Kidney capillary endothelial cell (primary cell): ENCODE measurements at places on chromosomes 6 and 20.

DNA sequence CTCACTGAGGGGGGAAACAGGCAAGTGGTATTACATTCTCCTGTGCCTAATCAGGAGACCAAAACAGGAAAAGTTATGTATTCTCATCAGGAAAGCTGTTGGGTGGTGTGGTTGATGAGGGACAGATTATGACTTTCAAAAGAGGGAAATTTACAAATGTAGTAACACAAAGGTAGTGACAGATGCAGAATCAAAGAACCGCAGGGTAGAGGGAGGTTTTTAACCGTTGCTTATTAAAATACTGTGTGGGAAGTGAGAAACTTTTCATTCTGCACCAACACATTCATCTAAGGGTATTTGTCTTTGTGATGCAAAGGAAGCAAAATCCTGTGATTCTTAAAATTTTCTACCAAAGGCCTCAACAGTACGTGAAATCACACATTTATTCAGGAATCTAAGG is 288.2 kb upstream of the MAN1A1 start:
- no peak for DNase-seq

GRCh38 chr6:36852481-36853147 is 13.4 kb upstream of the CPNE5 start:
- DNase-seq, result peak; percentile 84

GRCh38 chr6:11606332-11606731 is 68.8 kb downstream of the TMEM170B start:
- DNase-seq, result no peak

GRCh38 chr6:155530219-155530834 is 74.7 kb upstream of the NOX3 start:
- DNase-seq, result peak; percentile 52

GRCh38 chr6:1504465-1504864 is 105.2 kb upstream of the FOXC1 start:
- DNase-seq, result no peak

GRCh38 chr6:38909015-38909730 is 139.4 kb upstream of the GLP1R start:
- no peak for DNase-seq

- DNase-seq, result no peak
These were observed 24.6 kb downstream of the TBX18 start for GRCh38 chr6:84739866-84740208.

DNA sequence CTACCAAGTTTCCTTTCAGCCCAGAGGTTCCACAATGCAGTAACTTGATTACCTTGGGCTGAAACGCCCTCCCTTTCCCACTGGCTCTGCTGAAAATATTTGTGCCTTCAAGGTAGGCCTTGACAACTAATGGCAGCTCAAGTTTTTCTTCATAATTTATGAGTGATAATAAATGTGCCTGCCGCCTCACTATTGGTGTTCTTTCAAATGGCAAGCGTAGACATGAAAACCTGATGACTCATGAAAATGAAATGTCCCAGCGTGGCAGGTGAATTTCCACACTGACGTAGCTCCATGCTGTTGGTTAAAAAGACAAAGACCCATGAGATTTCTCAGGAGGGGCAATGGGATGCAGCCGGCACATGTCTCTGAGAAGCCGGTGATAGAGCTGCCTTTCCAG is 107.2 kb upstream of the GGTLC1 start:
- no peak for DNase-seq

DNA sequence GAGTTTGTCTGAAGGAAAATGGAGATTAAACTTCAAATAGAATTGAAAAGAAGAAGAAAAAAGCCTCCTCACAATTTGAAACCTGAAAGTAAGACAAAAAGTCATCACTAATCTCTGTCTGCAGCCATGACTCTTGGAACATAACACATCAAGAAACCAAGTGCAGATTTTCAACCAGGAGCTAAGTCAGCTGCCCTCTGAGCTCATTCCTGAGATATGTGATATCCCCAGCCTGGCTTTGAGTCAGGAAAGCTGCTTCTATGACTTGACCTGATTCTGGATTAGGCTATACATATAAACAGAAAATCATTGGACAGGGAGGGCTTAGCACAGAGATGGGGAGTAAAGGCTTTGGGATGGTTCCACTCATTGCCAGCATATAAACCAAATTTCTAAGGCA is 891.4 kb downstream of the TFAP2A start:
- peak; percentile 18 for DNase-seq

DNA sequence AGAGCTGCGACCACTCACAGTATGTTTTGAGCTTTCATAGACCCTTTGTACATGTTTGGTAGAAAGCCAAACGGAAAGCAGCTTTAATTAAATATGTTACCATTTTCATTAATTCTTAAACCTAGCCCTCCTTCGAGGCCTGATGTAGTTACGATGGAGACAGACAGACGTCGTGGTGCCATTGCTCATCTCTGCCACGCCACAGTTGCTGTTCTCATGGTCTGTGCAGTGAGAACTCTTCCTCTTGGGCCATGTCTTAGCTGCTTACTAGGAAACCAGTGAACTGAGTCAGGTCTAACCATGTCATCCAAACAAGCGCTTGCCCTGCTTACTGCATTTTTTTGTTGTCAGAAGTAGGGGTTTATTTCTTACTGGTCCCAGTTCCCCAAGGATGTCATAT is 62.8 kb downstream of the SNX9 start:
- DNase-seq, result no peak

DNA sequence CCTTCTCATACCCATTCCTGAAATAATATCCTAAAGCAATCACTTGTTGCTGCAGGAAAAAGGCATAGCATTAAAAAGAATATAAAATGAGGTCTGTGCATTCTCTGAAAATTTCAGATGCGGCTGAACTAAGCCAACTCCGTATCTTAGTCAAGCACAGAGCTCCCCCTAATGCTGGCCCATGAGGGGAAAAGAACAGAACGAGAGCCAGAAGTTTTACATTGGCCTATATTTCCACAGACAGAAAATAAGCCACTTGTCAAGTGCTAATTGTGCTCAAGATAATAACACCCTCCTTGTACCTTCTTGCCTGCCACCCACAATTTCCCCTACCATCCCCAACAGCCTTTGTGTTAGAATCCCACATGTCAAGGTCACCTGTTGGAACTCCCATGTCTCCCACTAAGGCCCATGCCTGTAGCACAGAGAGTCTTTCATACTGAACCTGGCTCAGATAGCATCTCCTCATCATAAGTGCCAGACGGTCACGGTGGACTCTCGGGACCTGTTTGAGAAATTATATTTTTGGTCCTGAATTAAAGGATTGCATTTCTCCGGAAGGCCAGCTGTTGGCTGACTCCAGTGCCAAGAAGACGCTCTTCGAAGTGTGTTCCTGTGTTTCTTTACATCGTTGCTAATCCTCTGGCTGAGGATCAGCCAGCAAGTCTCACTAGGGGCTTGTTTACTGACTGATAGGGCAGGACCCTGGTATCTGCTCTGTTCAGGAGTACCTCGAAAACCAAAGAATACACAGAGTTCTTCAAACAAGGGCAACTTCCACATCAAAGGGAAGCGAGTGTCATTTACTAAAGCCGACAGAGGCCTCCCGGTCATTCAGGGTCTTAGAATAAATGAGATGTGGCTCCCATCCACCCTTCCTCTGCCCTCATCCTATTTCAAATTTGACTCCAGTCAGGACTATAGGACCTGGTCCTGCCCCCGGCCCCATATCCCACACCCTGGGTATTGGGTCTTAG is 183.4 kb upstream of the FBXL4 start:
- DNase-seq, result no peak

GRCh38 chr6:134863763-134864510 is 86.0 kb downstream of the ALDH8A1 start:
- no peak for DNase-seq

- no peak for DNase-seq
These were observed 63.9 kb downstream of the ZMYND8 start for GRCh38 chr20:47292581-47292980.

GRCh38 chr20:41615676-41616075 is 2.5 kb downstream of the CHD6 start:
- DNase-seq, result no peak

DNA sequence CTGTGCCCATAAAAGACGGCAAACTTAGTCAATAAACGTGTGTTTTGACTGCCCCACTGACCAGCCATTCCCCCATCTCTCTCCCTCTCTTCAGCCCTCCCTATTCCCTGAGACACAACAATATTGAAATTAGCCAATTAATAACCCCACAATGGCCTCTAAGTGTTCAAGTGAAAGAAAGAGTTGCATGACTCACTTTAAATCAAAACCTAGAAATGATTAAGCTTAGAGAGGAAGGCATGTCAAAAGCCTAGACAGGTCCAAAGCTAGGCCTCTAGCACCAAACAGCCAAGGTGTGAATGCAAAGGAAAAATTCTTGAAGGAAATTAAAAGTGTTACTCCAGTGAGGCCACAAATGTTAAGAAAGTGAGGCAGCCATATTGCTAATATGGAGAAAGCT is 261.6 kb upstream of the TBX18 start:
- DNase-seq, result no peak

DNA sequence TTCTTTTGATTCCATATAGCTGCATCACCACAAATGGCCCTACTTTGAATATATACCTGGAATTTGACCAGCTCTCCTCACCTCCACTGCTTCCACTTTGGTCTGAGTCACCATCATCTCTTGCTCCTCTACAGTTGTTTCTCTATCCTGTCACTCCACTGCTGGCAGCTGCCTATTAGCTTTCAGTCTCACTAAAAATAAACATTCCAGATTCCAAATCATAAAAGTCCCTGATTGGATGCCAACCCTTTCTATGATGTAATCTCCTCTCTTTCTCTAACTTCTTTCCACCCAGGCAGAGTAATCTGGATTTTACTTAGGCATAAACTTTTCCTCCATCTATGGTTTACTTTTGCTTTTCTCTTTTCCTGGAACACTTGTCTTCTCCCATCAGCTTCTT is 49.1 kb downstream of the RFPL4B start:
- DNase-seq, result no peak

DNA sequence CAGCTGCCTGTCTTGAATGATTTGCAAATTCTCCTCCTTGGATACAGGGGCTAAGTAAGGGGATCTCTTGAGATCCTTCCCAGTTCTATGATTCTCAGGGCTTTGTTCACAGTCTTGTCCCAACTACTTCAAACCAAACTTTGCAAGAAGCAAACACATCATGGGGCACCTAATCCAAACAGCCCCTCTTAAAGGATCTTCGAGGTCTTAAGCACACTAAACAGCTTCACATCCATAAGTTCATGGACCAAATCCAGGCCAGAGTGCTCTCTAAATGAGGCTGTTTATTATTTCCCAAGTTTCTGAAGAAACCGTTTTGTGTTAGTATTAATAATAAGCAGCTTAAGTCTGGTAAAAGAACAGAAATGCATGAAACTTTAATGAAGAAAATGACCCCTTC is 75.2 kb downstream of the KIF6 start:
- no peak for DNase-seq

- DNase-seq, result no peak
These were observed 32.7 kb downstream of the KATNA1 start for GRCh38 chr6:149615805-149616204.

DNA sequence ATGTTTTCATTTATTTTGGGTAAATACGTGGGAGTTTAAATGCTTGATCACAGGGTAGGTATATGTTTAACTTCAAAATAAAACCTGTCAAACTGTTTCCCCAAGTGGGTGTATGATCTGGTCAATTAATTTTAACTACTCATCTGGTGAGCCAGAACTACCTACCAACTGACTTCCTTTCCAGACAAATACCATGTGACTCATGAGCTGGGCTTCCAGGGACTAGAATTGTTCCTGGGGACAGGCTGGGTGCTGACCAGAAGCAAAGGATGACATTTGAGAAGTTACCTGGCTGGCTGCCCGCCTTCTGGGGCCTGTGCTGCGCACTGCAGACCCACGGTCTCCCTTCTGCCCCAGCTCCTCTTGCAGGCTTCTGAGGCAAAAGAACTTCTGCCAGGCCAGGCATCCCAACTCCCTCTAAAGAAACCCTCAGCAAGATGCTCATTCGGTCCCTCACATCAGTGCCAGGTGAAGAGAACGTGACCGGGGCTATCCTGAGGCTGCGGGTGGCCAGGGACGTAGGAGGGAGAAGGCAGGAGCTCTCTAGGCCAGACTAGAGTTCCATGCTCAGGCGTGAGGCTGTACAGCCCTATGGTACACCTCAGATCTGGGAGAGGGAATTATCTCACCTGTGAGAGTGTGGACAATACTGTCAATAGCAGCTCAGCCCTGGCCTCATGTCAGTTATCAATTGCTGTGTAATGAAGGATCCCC is 103.6 kb downstream of the JPH2 start:
- no peak for DNase-seq

DNA sequence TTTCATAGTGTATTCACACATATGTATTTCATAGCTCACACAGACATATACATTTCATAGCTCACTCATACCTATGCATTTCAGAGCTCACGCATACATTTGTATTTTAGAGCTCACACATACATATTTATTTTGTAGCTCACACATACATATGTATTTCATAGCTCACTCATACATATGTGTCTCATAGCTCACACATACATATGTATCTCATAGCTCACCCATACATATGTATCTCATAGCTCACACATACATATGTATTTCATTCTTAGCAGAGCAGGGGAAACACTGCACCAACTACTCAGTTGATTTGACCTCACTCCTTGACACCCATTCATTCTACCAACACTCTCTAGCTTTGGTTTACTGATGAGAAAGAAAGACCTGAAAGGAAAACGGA is 713.6 kb downstream of the QKI start:
- DNase-seq, result no peak

DNA sequence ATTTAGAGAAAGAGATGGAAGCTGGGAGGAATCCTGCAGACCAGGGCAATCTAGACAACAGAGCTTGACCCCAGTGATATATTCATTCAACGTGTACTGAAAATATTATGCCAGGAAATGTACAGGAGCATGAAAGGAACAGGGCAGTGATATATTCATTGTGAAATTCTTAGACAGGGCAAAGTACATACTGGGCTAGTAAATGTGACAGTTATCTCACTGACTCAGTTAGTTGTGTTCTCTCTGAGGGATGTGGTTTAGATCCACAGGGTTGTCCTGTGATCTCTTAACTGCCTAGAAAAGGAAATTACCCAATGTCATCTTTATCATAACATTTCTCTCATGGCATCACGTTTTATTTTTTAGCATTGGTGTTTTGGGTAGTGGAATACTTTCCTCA is 891.3 kb downstream of the EYS start:
- DNase-seq, result no peak

DNA sequence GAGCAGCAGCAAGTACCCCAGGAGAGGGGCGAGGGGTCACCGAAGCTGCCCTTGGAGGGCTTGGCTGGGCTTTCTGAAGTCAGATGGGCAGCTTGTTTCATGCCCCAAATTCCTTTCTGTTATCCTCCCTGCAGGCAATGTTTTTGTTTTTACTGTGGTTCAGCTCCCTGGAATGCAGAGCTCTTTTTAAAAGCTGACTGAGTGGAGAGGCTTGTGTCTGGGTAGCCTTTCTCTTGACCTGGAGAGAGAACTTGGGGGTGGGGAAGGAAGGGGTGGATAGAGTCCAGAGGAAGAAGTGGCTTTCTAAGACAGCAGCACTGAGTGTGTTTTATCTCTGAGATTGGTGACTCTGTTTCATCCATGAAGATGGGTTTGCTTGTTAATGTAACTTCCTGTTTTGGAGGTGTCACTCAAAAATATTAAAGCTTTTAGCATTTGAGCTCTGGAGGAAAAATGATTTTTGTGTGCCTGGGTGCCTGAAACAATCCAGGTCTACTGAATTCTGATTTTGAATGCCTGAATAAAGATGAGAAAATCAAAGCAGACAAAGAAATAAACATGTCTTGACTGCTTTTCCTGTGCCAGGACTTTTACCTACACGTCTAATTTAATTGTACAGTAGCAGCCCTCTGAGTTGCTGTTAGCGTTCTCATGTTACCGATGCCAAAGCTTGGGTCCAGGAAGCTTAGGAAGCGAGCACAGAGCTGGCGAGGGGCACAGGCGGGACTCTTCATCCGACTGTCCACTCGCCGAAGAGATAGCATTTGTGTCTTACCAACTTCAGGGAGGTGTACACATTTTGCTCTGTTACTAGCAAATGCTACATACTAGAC is 78.2 kb upstream of the EEF1E1 start:
- no peak for DNase-seq

- no peak for DNase-seq
These were observed 182.3 kb downstream of the DTNBP1 start for GRCh38 chr6:15480525-15480924.
